IPS DF 6.9 (cell line): ENCODE measurements at places on chromosomes 4 and X.

DNA sequence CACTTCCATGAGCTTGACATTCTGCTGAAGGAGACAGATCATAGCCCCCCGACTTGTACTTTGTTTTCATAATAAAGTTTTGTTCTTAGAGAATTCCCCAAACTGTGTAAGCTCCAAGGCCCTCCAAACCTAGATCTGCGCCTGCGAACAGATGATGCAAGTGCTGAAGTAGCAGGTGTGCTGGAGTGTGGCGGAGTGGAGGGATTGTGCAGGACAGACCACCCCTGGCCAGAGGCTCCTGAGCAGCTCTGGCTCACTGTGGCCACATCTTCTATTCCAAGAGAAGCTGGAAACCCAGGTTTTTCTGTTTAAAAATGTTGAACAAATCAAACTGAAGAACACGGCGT, 46.4 kb downstream of the TBC1D14 start:
- H3K27me3 ChIP-seq: no peaks in the 10 kb centered on the region
- no peak for DNase-seq
- H3K27ac ChIP-seq: no peak overlapping the region
- H3K4me1 ChIP-seq: peaks cover 3% of the 10 kb centered on the region
- H3K36me3 ChIP-seq: no peaks in the 10 kb centered on the region; the same call in 1 of the 2 replicates

- H3K4me1 ChIP-seq: no peaks in the 10 kb centered on the region
- H3K27ac ChIP-seq: no peak overlapping the region
- H3K27me3 ChIP-seq: no peaks in the 10 kb centered on the region
- H3K4me3 ChIP-seq: no peak overlapping the region
- no peak for DNase-seq
Observed at GRCh38 chr4:74230902-74231499, 73.1 kb downstream of the MTHFD2L start.

- no peak overlapping the region for H3K27ac ChIP-seq
Observed at GRCh38 chrX:134013524-134013923, 28.1 kb upstream of the GPC3 start.

DNA sequence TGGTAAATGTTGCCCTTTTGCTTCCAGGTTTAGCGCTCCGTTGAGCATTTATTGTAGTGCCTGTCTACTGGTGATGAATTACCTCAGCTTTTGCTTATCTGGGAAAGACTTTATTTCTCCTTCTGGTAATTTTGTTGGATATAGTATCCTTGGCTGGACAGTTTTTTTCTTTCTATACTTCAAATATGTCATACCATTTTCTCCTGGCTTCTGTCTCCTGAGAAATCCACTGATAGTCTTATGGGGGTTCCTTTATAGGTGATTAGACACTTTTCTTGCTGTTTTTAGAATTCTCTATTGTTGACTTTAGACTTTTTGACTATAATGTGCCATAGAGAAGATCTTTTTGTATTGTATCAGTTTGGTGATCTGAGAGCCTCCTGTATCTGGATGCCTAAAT, 73.5 kb downstream of the ARFIP1 start:
- no peak overlapping the region for H3K4me3 ChIP-seq
- H3K27me3 ChIP-seq: no peaks in the 10 kb centered on the region
- no peaks in the 10 kb centered on the region for H3K36me3 ChIP-seq
- H3K4me1 ChIP-seq: peaks cover 1% of the 10 kb centered on the region; the same call in 1 of the 2 replicates
- no peak overlapping the region for H3K27ac ChIP-seq
